ENCODE measurements at places on chromosomes 5 and 9. TPM values are rescaled to one million over a fixed set of nuclear protein-coding genes. Genes with fewer than 3 reads are reported as not detected.
A peak's percentile ranks its signal among the peaks of the same experiment; 100 is the strongest.

- DNase-seq = no peak
Measured at GRCh38 chr5:123717139-123717538, 205.2 kb downstream of the CSNK1G3 start.

GRCh38 chr5:68843624-68844364 is 250.0 kb upstream of the SLC30A5 start:
- no peak for DNase-seq

- no peak for DNase-seq
Measured at GRCh38 chr9:14260101-14260500, 53.8 kb downstream of the NFIB start.

SLC1A3 gene
- 4.4 TPM for polyA plus RNA-seq

DNA sequence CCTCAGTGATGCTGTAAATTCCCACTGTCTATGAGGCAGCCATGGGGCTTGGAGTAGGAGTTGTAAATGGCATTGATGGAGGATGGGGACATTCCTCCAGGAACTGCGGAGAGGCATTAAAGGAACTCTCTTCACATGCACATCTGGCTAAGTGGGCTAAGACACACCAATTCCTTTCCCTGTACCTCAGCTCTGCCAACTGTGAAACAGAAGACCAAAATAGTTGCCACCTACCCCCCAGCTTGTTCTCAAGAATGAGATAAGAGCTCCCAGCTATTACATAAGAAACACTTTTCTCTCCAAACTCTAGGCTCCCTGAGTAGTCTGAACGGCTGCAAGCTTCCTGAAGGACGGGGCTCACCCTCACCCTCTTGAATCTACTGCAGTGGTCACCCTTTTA is 144.6 kb upstream of the SLC30A5 start:
- no peak for DNase-seq

DNA sequence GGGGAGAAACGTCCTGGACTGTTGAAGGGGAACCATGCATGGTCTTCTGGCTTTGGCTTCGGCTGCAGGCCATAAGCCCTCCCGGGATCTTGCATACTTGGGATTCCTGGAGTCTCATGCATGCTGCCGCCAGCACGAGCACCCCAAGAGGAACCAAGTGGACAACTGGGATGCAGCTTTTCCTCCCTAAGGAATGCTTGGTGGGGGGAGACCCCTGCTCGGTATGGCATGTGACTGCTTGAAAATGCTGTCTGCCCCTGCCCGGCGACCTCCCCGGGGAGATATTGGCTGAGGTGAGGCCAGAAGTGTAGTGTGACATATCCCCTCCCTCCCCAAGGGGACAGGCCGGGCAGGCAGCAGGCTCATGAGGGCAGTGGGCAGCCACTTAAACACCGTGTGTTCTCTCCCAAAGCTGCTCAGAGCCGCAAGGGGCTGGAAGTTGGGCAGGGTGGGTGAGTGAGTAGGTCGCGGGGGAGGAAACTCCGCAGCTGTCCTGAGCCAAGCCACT is 15.7 kb downstream of the TMEM171 start:
- DNase-seq = peak; percentile 74

- DNase-seq = no peak
Measured at GRCh38 chr9:29647451-29647850, 2074.2 kb upstream of the C9orf72 start.

SEMA5A gene
- polyA plus RNA-seq = 42.8 TPM
